Endothelial cell (in vitro differentiated cells): ENCODE measurements at places on chromosomes 3 and 15. TPM values are rescaled to one million over a fixed set of nuclear protein-coding genes. Genes with fewer than 3 reads are reported as not detected.

C3orf85 gene
- total RNA-seq = not detected

DNA sequence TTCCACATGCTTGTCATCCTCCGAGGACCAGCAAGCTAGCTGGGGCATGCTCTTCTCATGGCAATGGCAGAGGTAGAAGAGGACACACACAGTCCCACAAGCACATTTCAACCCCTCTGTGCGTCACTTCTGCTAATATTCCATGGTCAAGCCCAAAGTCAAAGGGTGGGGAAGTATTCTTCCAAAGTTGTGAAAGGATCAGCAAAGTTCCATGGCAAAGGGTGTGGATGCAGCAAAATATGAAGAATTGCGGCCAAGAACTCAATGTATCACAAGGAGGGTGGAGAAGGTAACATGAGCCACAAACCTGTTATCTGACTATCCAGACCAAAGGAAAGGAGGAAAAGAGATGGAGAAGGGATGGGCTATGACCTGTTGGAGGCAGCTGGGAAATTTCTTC, 71.2 kb upstream of the SNRK start:
- no peak for DNase-seq

GRCh38 chr15:91348752-91349500, 248.9 kb downstream of the SV2B start:
- no peak for DNase-seq

AHSG gene
- total RNA-seq = not detected

DNA sequence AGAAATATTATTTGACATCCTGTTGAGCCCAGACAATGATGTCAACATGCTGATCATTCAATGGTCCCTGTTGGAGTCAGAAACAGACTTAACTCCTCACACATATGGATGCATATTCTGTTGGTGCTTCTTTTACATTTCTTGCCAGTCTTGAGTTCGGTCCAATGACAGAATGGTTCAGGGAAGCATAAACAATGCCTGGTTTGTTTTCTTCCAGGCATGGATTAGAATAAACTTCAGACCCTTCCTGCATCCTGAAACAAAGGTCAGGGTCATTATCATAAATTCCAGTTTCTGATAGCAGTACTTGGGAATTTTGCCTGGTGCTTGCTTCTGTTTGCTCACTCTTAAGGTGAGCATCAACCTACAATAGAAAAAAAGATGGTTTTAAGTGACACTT, 33.3 kb downstream of the BTLA start:
- DNase-seq = no peak

- DNase-seq = no peak
These were observed 261.6 kb upstream of the THRB start for GRCh38 chr3:24756101-24756888.

GRCh38 chr3:59285560-59285959, 235.7 kb upstream of the CFAP20DC start:
- no peak for DNase-seq
